ENCODE measurements at places on chromosomes 1 and 21. TPM values are rescaled to one million over a fixed set of nuclear protein-coding genes. Genes with fewer than 3 reads are reported as not detected.

DNA sequence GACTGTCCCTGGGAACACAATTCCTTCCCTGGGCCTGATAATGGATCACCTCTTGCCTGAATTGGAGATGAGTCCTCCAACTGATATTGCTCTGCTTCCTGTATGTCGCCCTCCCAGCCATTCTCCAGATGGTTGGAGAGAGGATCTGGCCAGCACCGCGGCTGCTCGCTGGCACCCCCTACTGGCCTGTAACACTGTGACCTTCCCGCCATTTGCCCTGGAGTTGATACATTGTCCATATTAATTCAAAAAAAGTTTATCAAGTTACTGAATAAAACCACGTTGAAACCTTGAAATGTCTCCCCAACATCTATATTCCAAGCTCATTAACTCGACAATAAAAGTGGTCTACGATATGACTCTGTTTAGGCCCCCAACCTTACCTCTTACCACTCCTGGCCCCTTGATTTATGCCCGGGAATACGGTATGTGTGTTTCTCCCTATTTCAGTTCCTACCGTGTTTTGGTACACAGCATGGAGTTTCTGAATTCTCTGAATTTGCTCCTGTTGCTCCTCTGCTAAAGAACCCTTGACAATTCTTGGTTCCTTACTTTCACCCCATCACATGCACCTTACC, 241.8 kb upstream of the KIAA0040 start:
- no peaks in the 10 kb centered on the region for H3K27me3 ChIP-seq
- no peaks in the 10 kb centered on the region for H3K36me3 ChIP-seq
- no peak for DNase-seq

Gene RPE65
- not detected for total RNA-seq

DNA sequence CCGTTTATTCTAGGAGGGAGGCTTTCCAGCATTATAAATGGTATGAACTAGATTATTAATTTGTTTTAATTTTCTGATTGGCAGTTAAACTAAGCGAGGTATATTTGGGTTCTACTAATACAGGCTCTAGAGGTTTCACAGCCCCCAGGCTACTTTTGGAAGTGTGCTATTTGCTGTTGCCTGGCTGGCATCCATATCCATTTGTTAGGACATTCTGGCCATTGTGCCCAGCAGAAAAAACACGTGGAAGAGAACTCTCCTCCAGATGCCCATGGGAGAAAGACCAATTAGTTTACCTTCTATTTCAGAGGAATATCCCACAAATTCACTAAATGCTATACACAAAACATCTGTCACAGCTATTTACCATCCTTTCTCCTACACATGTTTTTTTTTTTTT, 29.3 kb downstream of the MACO1 start:
- no peaks in the 10 kb centered on the region for H3K27me3 ChIP-seq
- peaks cover 11% of the 10 kb centered on the region for H3K36me3 ChIP-seq
- H3K27ac ChIP-seq: no peak overlapping the region

DNA sequence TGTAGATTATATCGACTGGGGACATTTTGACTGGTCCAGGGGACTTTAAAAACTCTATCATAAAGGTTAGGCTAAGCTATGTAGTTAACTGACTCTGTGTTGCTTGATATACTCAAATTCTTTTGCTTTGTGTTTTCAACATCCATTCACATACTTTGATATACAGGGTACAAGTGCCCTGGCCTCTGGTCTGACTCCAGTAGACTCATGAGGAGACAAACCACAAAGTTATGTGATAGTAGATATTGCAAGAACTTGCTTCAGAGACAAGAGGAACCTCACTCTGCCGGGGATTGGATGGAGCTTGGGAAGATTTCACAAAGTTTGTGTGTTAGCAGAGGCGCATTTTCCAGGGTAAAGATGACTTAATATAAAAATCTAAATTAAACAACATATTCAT, 1.3 kb downstream of the GORAB start:
- no peak overlapping the region for H3K27ac ChIP-seq
- H3K27me3 ChIP-seq: no peaks in the 10 kb centered on the region
- H3K4me1 ChIP-seq: peaks cover 7% of the 10 kb centered on the region
- no peak overlapping the region for H3K4me3 ChIP-seq

Gene GBP6
- total RNA-seq: not detected
